ENCODE measurements at places on chromosomes 16 and 17.

- DNase-seq = no peak
Observed at GRCh38 chr17:83099570-83100181, 20.3 kb downstream of the METRNL start.

DNA sequence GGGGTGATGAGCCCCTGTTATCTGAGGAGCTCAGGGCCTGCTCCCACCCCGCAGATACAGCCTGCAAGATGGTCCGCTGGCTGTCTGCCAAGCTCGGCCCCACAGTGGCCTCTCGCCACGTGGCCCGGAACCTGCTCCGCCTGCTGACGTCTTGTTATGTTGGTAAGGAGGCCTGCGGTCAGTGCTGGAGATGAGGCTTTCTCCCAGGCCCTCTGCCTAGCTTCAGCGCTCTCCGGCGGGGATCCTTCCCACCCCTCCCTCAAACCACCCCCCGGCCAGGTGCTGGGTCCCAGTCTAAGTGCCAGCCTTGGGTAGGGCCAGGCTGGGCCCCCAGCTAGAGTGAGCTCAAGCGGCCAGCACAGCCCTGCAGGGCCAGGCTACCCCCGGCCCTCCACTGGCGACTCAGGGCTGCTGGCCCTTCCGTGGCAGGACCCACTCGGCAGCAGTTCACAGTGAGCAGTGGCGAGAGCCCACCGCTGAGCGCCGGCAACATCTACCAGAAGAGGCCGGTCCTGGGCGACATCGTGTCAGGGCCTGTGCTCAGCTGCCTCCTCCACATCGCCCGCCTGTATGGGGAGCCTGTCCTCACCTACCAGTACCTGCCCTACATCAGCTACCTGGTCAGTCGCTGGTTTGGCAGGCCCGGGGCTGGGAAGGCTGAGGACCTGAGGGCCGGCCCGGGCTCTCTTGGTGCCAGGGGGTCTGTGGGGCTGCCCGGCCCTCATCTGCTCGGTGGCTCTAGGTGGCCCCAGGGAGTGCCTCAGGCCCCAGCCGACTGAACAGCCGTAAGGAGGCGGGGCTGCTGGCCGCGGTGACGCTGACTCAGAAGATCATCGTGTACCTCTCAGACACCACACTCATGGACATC is 6.1 kb downstream of the WDR81 start:
- no peak for DNase-seq

GRCh38 chr16:88672776-88673175 is 9.9 kb upstream of the MVD start:
- DNase-seq = no peak

- no peak for DNase-seq
Observed at GRCh38 chr17:18960241-18960665, 8.3 kb downstream of the SLC5A10 start.

GRCh38 chr17:37564252-37564651 is 45.0 kb downstream of the SYNRG start:
- DNase-seq = no peak

- DNase-seq = no peak
Observed at GRCh38 chr17:39147221-39148185, 3.9 kb downstream of the PLXDC1 start.

DNA sequence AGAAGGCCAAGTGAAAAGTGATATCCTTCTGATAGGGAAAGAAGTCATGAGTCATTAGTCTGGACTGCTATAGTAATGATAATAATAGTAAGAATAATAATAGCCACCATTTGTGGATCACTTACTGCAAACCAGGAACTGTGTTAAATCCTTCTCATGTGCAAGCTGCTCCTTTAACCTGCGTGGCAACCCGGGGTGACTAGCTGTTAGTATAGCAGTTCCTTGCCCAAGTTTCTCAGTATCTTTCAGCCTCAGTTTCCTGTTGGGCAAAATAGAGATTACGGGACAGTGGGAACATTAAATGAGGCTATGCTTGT is 129.5 kb downstream of the CDH13 start:
- DNase-seq = no peak

DNA sequence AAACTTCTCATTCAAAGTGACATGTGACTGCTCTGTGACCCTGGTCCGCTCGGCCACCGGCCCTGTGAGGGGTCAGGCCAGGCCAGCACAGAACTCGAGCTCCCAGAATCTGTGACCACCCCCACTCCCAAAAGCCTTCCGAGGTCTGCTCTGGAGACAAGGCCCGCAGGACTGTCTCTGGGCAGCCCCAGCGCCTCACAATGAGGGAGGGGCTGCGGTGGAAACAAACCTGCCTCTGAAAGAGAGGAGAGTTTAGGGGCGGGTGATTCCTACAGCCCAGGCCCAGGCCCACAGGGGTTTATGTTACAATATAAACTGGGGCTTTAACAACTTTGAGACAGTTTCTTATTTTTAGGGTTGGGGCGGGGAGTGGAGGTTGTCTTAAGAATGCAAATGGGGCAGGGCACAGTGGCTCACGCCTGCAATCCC is 19.9 kb downstream of the IGFBP4 start:
- no peak for DNase-seq

GRCh38 chr17:74759243-74759801 is 10.9 kb downstream of the NHERF1 start:
- DNase-seq = no peak

GRCh38 chr16:49471038-49471727 is 97.6 kb downstream of the C16orf78 start:
- no peak for DNase-seq

DNA sequence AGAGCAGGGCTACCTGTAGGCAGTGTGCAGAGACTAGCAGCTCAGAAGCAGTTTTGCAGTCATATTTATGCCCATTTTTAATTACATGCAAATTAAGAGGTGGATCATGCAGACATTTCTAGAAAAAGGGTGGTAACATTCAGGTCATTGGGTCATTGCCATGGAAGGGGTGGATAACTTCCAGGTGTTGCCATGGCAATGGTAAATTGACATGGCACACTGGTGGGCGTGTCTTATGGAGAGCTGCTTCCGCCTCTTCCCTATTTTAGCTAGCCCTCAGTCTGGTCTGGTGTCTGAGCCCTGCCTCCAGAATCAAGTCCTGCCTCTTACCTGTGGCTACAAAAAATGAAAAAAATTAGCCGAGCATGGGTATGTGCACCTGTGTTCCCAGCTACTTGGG is 2.8 kb upstream of the DNAI2 start:
- no peak for DNase-seq

DNA sequence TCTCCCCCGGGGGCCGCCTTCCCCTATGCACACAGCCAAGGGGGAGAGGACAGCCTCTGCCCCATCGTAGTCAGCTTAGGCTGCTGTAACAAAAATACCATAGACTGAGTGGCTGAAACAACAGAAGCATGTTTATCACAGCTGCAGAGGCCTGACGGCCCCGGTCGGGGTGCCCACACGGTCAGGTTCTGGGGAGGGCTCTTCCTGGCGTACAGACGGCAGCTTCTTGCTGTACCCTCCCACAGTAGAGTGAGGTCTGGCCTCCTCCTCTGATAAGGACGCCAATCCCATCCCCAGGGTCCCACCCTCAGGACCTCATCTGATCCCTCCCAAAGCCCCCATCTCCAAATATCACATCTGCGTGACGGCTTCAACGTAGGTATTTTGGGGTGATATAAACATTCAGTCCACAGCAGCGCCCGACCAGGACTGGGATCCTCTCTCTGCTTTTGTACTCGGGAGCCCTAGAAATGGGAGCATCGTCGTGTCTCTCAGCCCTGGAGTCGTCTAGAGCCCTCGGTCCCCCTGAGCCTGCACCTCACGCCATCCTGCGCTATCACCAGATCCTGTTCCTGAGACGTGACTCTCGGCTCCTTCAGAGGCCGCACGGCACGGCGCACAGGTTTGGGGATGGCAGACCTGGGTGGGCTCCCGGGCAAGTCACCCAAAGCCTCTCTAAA is 67.8 kb downstream of the RPH3AL start:
- DNase-seq = no peak

All from activated T-cell treated with anti-CD3 and anti-CD28 coated beads for 4 hours (primary cell).